ENCODE measurements at places on chromosomes 12 and 14.

GRCh38 chr14:83379436-83379835, 1845.8 kb upstream of the SEL1L start:
- no peak for DNase-seq

DNA sequence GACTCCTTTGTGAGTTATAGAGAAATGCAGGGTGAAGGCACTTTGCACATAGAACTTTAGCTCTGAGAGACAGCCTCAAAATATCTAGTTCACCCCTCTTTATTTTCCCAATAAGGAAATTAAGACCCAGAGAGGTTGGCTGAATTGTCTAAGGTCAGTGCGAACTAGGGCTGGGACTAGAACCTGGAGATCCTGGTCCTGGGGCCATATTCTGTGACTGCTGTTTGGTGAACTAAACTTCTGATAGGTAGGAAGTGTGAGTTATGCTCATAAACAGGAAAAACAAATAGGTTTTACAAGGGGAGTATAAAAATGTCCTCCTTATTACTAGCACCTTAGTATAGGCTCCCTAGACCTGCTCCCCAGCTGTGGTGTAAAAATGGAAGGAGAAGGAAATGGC, 53.9 kb downstream of the DAD1 start:
- DNase-seq: no peak

DNA sequence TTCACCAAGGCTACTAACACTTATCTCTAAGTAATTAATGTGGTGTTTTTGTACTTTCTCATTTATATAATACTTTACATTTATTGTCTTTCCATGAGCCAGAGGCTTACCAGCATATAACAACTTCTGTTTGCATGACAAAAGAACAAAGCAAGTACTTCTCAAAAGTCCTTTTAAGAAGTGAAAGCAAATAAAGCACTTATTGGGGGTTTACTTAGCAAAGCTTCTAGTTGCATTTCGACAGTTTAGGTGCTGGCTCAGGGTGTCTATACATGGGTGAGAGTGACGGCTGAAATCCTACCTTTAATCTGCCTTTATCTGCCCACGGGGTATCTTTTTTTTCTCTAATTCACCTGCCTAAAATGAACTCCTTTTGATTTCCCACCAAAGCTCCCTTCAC, 21.0 kb upstream of the DCN start:
- DNase-seq: no peak

DNA sequence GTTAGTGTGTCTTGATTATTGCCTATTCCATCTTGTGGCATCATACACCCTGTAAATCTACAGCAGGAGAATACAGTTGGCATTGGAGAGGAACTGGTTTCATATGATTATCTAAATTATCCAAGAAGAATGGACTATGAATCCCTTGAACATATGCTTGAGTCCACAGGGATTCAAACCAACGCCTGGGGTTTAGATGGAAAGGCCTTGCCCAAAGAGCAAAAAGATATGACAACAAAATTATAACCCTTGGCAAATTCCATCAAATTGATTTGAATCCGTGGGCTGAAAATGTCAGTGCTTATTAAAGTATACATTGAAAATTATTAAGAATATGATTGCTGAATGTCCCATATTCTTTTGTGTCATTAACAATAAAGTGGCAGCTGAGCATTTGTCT, 108.2 kb downstream of the PDE3A start:
- no peak for DNase-seq

- DNase-seq: no peak
Measured at GRCh38 chr12:40208707-40209446, 15.9 kb upstream of the LRRK2 start.

GRCh38 chr14:95536671-95537070, 1.8 kb downstream of the GLRX5 start:
- no peak for DNase-seq
